ENCODE measurements at places on chromosomes 6 and 20. TPM values are rescaled to one million over a fixed set of nuclear protein-coding genes. Genes with fewer than 3 reads are reported as not detected.

RPS10 gene
- 363 TPM for total RNA-seq

CRISP2 gene
- not detected for total RNA-seq

UBE2C gene
- 0.66 TPM for total RNA-seq

LRRC73 gene
- total RNA-seq = not detected

NKX2-4 gene
- total RNA-seq = not detected

OPN5 gene
- not detected for total RNA-seq

TRIM39 gene
- 7.5 TPM for total RNA-seq

ZC3H12D gene
- total RNA-seq = 0.86 TPM

PSORS1C1 gene
- total RNA-seq = not detected

ULBP2 gene
- total RNA-seq = 0.20 TPM

DUSP15 gene
- not detected for total RNA-seq

VWA7 gene
- 2.6 TPM for total RNA-seq

GRM1 gene
- total RNA-seq = not detected

MEI4 gene
- 1.1 TPM for total RNA-seq

FRMD1 gene
- 0.12 TPM for total RNA-seq

CLPSL1 gene
- not detected for total RNA-seq

DEFB124 gene
- not detected for total RNA-seq

CNKSR3 gene
- total RNA-seq = 32.1 TPM

HLA-DQA1 gene
- total RNA-seq = 15.9 TPM

NRSN1 gene
- total RNA-seq = not detected

FERMT1 gene
- 2.0 TPM for total RNA-seq

FGD2 gene
- 9.4 TPM for total RNA-seq

GSTA2 gene
- 9.1 TPM for total RNA-seq

SLC4A11 gene
- total RNA-seq = 0.11 TPM

LRRC1 gene
- total RNA-seq = 1.3 TPM

SLCO4A1 gene
- total RNA-seq = 5.6 TPM

ARMH2 gene
- not detected for total RNA-seq

PLCB4 gene
- 0.20 TPM for total RNA-seq

HSPA1L gene
- 0.38 TPM for total RNA-seq

PDYN gene
- total RNA-seq = not detected

ZNF133 gene
- 4.3 TPM for total RNA-seq

RSPH4A gene
- total RNA-seq = not detected

CCR6 gene
- 0.12 TPM for total RNA-seq

FAM50B gene
- total RNA-seq = 8.0 TPM

SPDEF gene
- not detected for total RNA-seq

SLC17A2 gene
- 34.0 TPM for total RNA-seq

OR2B6 gene
- not detected for total RNA-seq

XRN2 gene
- total RNA-seq = 39.5 TPM

GTSF1L gene
- not detected for total RNA-seq

CTCFL gene
- 0.18 TPM for total RNA-seq

BTBD9 gene
- total RNA-seq = 5.5 TPM

GLP1R gene
- not detected for total RNA-seq

SHLD1 gene
- total RNA-seq = 0.69 TPM

VSTM2L gene
- 10.7 TPM for total RNA-seq

SCUBE3 gene
- not detected for total RNA-seq

BNIP5 gene
- total RNA-seq = not detected

Measured in right lobe of liver (tissue), 6 donors.